Fibroblast of villous mesenchyme (primary cell): ENCODE measurements at places on chromosomes 11 and 22. TPM values are rescaled to one million over a fixed set of nuclear protein-coding genes. Genes with fewer than 3 reads are reported as not detected.

The P2RY2 gene
- total RNA-seq: under 0.01 TPM in 1 of 2 replicates, not detected in the other

The AMBRA1 gene
- total RNA-seq: 21.9 and 23.7 TPM in 2 replicates

DNA sequence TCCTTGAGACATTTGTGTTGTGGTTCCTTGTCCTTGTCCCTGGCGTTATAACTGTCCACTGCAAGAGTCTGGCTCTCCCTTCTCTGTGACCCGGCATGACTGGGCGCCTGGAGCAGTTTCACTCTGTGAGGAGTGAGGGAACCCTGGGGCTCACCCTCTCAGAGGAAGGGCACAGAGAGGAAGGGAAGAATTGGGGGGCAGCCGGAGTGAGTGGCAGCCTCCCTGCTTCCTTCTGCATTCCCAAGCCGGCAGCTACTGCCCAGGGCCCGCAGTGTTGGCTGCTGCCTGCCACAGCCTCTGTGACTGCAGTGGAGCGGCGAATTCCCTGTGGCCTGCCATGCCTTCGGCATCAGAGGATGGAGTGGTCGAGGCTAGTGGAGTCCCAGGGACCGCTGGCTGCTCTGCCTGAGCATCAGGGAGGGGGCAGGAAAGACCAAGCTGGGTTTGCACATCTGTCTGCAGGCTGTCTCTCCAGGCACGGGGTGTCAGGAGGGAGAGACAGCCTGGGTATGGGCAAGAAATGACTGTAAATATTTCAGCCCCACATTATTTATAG, 23.0 kb downstream of the MYBPC3 start:
- DNase-seq: no peak

DNA sequence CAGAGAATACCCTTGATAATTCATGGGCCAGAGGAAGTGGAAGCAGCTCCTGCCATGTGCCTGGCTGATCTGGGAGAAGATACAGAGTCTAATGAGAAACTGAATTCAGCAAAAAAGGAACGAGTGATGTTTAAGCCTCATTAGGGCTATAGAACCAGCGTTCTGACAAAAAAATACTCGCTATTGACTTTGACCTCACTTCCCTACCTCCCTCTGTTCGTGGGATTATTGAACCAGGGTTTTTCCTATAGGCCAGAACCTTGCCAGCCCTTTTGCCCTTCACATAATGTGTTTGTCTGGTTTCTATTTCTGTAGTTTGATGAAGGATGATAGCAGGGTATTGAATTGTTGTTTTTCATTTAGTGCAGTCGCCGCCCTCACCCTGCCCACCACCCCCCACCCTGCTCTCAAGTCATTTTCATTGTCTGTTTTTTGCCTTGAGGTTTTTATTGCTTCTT, 7.6 kb upstream of the RBFOX2 start:
- no peak for DNase-seq
